ENCODE measurements at places on chromosomes 4 and X. TPM values are rescaled to one million over a fixed set of nuclear protein-coding genes. Genes with fewer than 3 reads are reported as not detected.

GRCh38 chr4:11614426-11614825 is 185.7 kb upstream of the HS3ST1 start:
- DNase-seq, result no peak

Gene GABRG1
- total RNA-seq, result not detected

- no peak for DNase-seq
These were observed 4.4 kb downstream of the GNPDA2 start for GRCh38 chr4:44722001-44722400.

Gene FRMPD4
- total RNA-seq, result 0.77 TPM

- DNase-seq, result no peak
These were observed 13.8 kb downstream of the MOB1B start for GRCh38 chr4:70915874-70916559.

DNA sequence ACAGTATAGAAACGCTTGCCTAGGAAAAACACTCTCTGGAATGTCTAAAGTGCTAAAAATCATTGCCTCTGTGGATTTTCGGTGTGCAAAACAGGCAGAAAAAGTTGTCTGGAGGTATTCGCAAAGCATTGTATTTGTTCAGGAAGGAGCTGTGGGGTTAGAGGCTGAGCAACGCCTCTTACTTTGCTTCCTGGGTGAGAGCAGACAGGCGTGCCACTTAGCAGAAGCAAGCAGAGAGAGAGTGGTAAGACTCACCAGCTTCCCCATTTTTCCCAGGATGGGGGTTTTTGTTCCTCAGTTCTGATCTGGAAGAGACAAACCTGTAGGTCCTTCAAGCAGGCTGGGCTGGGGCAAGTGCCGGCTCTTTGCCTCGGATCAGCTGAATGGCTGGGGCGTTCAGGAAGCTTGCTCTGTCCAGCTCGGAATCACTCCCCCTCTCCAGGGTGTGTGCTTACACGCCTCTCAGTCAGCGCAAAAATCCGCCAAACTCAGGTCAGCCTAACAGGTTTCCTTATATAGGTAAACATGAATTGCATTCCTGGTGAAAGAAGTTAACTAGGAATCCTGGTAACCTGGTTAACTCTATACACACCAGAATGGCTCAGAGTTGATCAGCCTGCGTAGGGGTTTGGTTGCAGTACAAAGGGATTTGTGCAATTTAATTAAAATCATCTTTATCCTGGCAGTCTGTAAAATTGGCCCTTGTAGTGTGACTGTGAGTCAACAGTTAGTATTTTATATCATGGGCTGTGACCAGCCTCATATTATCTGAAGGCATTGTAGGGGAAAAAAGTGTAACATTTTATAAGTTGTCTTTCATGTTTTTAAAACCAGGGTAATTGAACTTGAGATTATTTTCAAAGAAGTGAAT is 213.1 kb upstream of the MID1 start:
- DNase-seq, result peak; percentile 23

- DNase-seq, result no peak
These were observed 281.7 kb downstream of the PPP1R2C start for GRCh38 chrX:42496239-42496638.
